ENCODE measurements at places on chromosomes 13 and 19.
A peak's percentile ranks its signal among the peaks of the same experiment; 100 is the strongest.

DNA sequence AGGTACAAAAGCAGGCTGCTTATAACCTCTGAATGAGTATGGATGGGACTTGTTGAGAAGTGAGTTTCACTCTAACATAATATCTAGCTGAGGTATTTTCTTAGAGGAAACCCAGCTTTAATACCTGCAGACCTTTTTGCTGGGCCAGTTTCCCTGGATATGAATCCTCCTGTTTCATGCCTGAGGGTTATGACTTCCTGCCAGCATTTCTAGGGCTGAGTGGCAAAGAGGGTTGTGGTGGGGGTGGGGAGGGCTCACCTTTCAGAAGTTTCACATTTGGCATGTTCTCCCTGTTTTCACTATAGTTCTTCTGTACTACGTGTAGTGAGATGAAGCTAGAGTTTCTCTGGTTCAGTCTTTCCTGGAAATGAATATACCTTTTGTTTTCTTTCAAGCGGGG is 73.7 kb downstream of the LACC1 start:
- DNase-seq, result no peak

DNA sequence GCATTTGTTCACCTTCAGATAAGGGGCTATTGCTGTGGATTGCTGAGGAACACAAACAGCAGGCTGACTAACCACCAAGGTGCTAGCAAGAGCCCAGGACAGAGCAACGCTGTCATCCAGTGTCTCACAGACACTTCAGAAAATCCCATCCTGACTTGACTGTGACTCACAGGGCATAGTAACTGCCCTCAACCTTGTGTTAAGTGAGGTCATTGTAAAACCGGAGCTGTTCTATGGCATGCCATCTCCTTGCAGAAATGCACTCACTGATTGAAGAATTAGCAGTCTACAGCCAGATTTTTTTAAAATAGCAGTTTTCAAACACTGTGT is 51.1 kb downstream of the TNFRSF19 start:
- DNase-seq, result peak; percentile 94

GRCh38 chr19:43422000-43422688 is 7.5 kb downstream of the TEX101 start:
- DNase-seq, result no peak

DNA sequence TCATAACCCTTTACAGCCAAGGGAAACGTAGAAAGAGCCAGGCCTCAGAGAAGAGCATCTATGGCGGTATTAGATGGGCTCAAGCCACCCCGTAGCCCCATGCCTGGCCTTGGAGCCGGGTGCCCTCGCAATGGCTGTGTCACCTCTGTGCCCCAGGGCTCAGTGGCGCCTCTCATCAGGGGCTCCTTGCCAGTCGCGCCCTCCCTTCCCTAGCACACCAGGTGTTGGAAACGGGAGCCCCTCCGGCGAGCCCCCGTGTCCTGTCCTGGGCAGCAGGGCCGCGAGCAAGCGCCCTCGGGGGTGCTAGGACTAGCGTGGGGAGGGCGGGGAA is 453 bp downstream of the ZNF256 start:
- DNase-seq, result no peak

GRCh38 chr19:3054265-3054971 is 7.9 kb downstream of the TLE5 start:
- no peak for DNase-seq

- DNase-seq, result peak; percentile 41
Measured at GRCh38 chr19:29690842-29691241, 24.2 kb downstream of the C19orf12 start.

DNA sequence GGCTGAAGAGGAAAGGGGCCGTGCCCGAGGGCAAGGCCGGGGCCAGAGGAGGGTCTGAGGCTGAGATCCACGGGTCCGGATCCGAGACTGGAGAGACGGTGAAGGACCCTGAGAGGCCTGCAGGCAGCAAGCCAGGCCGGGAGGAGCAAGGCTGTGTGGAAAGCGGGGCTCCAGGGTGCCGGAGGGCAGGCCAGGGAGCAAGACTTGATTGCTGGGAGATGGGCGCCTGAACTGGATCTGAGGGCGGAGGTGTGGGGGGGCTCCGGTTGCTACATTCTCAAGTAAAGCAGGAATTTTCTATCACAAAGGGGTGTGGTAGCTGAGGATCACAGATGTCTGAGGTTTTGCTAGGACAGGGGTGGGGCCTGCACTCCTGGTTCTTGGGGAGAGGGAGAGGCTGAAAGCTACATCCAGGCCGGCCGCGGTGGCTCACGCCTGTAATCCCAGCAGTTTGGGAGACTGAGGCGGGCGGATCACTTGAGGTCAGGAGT is 3.8 kb downstream of the MAMSTR start:
- no peak for DNase-seq

DNA sequence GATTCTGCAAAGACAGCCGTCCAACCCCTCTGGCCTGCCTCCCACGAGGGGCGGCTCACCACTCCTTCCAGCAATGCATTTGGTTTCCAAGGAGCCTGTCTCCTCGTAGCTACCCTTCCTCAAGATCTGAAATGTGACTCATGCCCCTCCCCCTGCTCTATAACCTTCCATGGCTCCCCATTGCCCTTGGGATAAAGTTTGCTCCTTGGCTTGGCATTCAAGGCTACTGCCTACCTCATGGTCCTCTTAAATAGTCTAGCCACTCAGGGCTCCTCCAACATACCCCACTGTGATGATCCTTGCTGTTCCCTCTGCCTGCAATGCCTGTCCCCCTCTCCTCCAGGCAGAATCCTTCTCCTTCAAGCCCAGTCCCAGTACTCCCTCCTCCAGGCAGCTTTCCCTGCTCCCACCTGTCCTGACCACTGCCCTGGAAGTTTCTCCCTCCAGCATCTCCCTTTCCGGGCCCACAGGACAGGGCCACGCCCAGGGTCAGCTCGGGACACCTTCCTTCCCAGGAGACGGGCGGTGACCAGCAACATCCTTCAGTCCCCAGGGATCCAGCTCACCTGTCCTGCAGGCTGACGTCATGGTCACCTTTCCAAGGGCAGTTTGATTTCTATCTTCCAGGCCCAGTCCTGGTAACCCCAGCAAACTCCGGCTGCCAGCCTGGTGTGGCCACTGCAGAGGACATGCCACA is 19.2 kb upstream of the SEMA6B start:
- DNase-seq, result no peak

DNA sequence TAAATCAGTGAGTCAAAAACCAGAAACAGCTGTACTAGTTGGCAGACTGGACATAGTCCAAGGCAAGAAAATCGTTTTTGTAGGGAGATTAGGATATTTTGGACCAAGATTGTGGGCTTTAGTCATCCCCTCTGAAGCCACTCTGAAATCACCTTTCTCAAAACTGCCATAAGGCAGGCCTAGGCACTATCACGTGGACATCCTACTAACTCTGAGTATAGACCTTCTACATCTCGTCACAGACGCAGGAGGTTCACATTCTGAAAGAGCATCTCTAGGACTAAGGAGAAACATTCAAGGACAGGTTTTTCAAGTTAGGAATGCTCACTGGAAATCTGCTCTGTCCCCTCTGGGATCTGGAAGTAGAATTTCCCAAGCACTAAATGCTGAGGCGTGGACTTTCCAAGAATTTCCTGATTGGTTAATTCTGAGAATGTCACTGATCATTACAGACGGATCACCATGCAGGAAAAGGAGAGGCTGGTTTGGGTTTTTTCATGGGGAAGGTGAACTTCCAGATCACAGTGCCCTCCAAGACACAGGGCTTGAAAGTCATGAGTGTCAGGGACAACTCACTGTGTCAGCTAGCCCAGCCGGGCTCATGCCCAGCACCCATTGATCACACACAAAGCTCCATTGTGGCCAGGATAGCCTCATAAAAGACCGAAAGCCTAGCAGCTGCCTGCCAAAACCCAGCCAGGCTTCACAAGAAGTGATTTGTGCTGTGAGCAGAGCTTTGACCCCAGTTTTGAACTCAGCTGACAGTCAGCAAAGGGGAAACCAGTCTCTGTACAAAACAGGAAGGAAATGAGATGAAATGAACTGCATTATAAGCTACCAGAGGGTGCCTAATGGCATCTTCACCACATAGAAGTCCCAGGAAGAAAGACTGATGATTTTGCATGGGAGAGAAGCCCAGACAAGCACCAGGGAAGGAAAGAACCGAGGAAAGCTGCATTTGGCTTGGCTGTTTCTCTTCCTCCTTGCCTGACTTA is 2.7 kb upstream of the RUBCNL start:
- no peak for DNase-seq

GRCh38 chr13:104460554-104460953 is 1394.3 kb upstream of the SLC10A2 start:
- DNase-seq, result peak; percentile 61

- no peak for DNase-seq
Measured at GRCh38 chr13:73421310-73421912, 362.6 kb downstream of the KLF5 start.

DNA sequence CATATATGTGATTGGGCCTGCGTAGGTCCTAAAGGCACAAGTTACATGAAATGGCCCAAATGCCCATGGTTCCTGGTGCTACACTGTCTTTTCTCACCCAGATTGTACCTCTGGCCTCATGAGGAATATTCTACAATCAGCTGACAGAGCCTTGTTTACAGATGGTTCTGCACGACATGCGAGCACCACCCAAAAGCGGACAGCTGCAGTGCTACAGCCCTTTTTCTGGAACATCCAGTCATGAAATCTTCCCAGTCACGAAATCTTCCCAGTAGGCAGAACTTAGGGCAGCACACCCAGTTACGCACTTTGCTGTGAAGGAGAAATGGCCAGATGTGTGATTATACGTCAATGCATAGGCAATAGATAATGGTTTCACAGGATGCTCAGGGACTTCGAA is 7.7 kb upstream of the ELF1 start:
- no peak for DNase-seq

- peak; percentile 70 for DNase-seq
Measured at GRCh38 chr19:53980539-53981375, 10.7 kb upstream of the CACNG6 start.

DNA sequence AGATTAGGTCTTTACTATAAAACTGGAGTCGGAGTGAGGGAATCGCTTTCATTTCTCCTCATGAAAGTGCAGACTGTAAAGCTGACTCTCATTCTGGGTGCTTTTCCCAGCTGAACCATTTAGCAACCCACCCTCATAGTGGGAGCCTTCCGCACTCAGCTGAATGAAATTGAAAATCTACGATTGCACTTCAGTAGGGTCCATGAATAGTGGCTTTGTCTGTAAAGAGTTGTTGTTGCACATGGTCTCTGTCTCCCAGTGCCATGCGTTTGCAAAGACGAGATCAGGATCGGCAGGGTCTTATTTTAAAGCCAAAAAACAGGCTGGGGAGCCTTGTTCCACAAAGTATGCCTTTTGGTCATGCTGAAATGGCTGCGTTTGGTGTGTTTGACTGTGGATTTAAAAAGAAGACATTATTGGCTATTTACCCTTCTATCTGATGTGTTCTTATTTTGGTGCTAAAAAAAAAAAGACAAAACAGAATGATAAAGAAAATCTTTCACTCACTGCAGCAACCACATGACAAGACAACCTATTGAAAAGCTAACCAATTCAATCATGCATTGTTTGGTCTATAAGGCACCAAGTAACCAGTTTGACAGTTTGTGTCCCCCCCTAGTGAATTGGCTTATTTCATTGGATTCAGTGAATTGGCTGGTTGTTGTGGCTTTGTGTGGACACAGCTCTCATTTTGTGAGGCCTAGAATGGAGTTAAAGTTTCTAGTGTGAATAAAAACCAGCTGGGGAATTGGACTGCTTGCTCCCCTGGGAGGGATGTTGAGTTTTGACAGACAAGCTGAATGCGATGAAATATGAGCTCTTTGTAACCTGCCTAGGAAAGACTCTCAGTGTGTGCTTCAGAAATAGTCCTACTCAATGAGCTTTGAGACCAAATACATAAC is 65.6 kb downstream of the ARHGAP35 start:
- no peak for DNase-seq

DNA sequence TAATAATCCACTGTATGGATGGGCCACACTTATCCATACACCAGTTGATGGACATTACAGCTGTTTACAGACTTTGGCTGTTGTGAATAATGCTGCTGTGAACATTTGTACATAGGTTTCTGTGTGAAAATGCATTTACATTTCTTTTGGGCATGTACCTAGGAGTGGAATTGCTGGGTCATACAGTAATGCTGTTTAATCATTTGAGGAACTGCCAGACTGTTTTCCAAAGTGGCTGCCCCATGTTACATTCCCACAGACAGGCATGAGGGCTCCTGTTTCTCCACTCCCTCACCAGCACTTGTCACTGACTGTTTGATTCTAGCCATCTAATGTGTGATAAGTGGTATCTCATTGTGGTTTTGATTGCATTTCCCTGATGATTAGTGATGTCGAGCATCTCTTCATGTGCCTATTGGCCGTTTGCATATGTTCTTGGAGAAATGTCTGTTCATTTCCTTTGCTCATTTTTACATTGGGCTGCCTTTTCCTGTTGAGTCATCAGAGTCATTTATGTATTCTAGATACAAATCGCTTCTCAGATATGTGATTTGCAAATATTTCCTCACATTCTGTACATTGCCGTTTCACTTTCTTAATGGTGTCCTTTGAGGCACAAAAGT is 12.8 kb downstream of the TMEM255B start:
- DNase-seq, result no peak

DNA sequence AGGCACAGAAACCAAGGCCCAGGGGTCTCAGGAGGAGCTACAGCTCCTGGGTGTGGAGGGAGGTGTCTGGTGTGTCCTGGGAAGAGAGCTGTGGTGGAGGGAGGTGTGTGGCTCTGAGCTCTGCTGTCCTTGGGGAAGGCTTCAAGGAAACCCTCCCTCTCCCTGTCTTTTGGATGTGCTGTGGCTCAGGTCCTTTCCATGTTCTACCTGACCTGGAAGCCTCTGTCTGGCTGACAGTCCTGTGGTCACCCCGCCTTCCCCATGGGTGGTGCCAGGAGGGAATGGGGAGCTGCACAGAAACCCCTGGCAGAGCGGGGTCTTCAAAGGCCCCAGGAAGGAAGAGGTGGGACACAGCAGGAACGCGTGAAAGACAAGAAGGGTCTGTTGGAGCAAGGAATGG is 617 bp upstream of the CEACAM7 start:
- DNase-seq, result no peak

- no peak for DNase-seq
Measured at GRCh38 chr13:30702006-30702405, 33.3 kb upstream of the ALOX5AP start.

DNA sequence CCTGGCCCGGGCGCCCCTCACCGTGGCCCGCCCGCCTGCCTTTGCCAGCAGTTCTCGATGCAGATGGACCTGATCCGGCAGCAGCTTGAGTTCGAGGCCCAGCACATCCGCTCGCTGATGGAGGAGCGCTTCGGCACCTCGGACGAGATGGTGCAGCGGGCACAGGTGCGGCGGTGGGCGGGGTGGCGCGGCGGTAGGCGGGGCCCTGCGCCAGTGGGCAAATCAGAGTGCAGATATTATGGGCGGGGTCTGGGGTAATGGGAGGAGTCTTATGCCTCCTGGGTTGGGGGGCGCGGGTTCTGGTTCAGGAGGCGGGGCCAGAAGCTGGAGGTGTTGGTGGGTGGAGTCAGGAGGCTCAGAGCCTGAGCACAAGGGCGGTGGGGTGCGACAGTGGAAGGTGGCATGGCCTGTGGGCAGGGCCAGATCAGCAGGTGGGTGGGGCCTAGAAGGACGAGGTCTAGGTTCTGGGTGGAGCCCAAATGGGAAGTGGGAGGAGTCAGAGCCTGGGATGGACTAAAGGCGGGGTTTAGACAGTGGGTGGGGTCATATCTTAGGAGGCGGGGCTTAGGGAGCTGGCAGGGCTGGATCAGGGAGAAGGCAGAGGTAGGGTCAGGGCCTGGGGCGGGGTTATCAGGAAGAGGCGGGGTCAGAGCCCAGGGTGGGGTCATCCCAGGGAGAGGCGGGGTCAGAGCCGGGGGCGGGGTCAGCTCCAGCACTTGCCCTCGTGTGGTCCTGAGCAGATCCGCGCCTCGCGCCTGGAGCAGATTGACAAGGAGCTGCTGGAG is 5.6 kb downstream of the APC2 start:
- peak; percentile 33 for DNase-seq

GRCh38 chr13:91045351-91046034 is 302.0 kb upstream of the MIR17HG start:
- no peak for DNase-seq

Measured in brain microvascular endothelial cell (primary cell).